ENCODE measurements at places on chromosomes 2 and 18. TPM values are rescaled to one million over a fixed set of nuclear protein-coding genes. Genes with fewer than 3 reads are reported as not detected.

DNA sequence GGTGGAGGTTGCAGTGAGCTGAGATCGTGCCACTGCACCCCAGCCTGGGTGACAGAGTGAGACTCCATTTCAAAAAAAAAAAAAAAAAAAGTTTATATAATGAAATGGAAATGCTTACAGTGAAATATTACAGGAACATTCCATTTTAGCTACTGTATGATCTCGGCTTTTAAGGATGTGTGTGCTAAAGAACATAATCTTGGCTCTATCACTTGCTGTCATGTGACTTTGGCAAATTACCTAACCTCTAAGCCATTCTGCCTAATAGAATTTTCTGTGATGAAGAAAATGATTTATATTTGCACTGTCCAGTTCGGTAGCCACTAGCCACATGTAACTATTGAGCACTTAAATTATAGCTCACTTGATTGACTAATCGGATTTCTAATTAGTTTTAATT lies 36.3 kb downstream of the SMAD4 start:
- no peak for DNase-seq

DNA sequence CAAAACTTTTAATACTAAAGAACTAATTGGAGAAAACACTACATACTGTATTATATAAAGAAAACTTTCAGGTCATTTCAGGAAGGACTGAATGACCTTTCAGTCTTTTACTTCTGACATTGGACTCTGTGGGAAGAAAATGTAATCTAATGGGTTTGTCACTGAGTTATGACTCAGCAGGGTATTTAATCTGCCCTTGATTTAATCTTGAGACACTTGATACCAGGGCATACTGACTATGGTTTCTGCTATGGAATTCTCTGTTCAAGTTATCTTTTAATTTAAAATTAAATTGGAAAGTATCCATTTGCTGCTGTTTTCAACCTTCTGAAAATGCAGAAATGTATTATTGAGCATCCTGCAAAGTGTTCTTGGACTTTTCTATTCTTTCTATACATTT lies 354.2 kb upstream of the GALNT5 start:
- no peak for DNase-seq

- DNase-seq, result no peak
Measured at GRCh38 chr2:233006648-233007047, 6.4 kb downstream of the NGEF start.

DNA sequence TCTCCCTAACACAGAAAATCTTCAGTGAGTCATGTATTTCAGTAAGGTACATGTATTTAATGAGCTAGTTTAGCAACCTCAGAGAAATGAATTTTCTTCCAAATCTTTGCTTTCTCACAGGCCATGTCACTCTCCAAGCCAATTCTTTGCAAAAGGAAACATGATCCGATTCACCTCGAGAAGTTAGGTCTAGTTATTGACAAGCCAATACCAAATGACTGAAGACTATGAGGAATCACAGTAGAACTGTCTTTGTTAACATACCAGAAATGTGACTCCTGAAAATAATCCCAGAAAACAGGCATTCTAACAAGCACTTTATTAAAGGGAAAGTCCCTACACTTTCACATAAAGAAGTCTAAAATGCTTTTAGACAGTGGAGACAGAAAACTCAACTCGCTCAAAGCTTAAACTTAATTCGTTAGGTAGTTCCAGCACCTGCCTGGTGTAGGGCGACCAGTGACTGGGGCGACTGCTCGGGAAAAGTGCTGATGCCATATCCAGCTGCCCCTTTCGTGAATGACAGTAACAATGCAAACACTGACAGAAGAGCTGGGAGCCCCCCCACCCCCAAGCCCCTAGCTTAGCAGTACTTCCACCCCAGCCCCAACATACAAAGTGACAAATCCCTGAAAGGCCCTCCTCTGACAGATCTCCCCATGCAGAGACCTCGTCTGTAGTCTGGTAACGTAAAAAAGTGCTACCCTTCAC lies 1.8 kb downstream of the MEMO1 start:
- no peak for DNase-seq

- DNase-seq, result no peak
Measured at GRCh38 chr2:26122630-26123029, 50.3 kb upstream of the GAREM2 start.

GRCh38 chr2:169716238-169716886 lies 17.3 kb upstream of the KLHL23 start:
- DNase-seq, result no peak

DNA sequence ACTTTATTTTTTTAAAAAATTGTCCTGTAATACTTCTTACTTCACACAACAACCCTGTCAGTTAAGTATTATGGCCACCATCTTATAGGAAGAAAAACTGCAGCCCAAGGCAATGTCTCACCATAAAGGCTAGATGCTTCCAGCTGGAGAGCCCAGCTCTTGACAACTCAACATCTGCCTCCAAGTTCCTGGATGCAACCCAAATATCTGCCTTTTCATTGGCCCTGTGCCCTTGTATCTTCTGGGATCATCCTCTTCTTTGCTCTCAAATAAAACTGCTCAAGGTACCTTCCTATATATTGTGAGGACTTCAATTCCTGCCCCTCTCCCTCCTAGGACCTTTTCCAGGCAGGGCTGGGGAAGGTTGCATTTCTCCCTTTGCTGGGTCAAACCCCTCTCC lies 69.5 kb downstream of the BIN1 start:
- DNase-seq, result no peak

DNA sequence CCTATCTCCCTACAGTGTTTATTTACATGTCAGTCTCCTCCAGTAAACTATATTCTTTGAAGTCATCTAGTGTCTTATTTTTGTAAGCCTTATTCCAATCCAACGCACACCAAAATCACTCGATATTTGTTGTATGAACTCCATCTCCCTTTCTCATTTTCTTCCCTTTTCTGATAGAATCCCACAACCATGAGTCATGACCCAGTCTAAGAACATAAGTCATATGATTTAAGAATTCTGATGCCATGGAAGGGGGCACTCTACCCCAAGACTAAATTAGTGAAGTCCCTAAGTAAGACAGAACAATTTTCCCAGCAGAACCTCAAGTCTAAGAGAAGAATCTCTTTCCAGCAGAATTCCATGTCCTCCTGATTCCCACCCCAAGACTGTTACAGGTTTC lies 5.4 kb downstream of the CHMP3 start:
- no peak for DNase-seq

DNA sequence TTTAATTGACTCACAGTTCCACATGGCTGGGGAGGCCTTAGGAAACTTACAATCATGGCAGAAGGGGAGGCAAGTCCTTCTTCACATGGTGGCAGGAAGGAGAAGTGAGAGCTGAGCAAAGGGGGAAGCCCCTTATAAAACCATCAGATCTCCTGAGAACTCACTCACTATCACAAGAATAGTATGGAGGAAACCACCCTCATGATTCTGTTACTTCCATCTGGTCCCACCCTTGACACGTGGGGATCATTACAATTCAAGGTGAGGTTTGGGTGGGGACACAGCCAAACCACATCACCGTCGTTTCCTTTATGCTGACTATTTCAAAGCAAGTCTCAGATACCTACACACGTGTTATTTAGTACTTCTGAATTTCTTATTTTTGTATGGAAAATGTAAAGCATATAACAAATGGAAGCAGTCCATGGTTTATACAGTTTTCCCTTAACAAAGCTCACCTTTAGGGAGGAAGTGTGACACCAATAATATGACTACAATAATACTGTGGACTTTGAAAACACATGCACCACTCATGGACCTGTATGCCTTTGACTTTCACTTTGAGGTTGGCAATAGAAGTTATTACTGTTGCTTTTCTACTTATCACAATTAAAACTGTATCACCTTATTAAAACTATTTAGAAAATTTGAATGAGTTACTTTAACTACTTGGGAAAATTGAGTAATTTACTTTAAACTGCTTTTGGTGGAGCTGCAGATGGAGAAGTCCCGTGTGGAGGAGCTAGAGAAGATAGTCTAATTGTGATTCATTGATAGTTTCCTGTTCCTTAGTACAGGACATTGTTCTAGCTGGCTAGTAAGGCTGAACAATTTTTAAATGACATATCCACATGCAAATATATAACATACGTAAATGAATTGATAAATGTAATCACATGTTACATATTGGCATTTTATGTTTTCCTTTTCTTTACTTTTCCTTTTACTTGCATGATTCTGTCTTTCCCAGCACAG lies 37.3 kb downstream of the MTCL1 start:
- DNase-seq, result no peak

- DNase-seq, result no peak
Measured at GRCh38 chr2:157991932-157992331, 109.7 kb upstream of the UPP2 start.

GRCh38 chr2:144020047-144020446 lies 499.9 kb downstream of the ZEB2 start:
- no peak for DNase-seq

GRCh38 chr18:74562131-74562730 lies 27.9 kb downstream of the CNDP1 start:
- DNase-seq, result no peak

- no peak for DNase-seq
Measured at GRCh38 chr18:79692056-79692455, 12.5 kb downstream of the CTDP1 start.

DNA sequence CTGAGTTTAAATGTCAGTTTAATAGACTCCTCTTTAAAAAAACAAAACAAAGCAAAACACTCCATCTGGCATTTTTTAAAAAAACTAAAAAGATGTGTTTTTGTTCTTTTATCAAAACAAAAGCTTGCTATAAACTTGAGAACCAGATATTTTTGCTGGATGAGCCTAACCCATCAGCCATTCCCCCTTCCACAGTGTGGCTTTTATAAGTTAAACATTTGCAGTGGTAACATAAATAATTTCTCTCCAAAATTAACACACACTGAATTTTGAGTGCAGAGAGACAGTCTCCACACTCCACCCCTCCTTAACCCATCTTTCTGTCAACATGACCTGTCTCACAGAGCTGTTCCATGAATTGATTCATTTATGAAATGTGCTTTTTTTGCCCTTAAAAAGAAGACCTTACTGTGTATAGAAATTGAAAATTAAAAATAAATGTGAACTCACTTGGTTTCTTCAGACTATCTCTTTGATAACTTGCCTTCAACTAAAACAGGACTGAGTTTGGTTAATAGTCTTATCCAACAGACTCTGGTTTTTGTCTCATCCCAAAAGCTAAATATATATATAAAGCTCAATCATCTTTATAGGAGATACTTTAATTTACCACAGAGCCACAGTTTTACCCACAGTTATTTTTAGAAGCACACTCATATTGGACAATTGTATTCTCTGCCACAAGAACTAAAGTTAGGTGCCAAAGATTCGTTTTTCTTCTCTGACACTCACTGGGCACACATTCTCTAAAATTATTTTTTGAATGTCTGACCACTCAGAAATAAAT lies 64.8 kb upstream of the STK39 start:
- no peak for DNase-seq

DNA sequence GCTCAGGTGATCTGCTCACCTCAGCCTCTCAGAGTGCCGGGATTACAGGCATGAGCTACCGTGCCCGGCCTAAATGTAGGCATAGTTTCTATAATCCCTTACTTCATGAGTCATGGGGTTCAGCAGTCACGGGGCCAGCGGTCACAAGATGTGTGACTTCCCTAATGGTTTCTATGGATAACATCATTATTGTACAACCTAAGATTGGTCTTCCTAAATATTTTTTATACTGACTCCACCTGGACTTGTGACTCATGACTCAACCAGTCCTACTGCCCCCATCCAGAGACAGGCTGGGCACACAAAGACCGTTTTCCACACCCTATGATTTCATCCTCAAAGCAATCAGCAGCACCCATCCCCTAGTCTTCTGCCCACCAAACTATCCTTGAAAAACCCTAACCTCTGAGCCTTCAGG lies 15.9 kb downstream of the FAM210A start:
- no peak for DNase-seq

DNA sequence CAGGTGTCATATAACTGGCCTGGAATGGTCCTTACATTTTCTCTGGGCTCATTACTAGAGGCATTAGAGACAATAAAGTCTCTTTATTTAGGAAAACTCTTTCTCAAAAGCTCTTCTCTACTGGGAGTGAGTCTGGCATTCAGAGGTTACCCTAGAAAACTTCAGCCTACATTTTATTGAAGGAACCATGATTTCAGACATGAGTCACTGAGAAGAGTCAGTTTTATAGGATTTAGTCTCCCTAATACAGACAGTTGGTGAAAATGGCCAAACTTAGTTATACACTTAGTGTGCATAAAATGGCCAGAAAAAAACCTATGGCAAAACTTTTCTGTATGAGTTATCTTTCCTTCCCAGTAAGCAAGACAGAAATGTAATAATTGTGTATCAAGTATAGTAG lies 689.4 kb downstream of the ZEB2 start:
- DNase-seq, result no peak

DNA sequence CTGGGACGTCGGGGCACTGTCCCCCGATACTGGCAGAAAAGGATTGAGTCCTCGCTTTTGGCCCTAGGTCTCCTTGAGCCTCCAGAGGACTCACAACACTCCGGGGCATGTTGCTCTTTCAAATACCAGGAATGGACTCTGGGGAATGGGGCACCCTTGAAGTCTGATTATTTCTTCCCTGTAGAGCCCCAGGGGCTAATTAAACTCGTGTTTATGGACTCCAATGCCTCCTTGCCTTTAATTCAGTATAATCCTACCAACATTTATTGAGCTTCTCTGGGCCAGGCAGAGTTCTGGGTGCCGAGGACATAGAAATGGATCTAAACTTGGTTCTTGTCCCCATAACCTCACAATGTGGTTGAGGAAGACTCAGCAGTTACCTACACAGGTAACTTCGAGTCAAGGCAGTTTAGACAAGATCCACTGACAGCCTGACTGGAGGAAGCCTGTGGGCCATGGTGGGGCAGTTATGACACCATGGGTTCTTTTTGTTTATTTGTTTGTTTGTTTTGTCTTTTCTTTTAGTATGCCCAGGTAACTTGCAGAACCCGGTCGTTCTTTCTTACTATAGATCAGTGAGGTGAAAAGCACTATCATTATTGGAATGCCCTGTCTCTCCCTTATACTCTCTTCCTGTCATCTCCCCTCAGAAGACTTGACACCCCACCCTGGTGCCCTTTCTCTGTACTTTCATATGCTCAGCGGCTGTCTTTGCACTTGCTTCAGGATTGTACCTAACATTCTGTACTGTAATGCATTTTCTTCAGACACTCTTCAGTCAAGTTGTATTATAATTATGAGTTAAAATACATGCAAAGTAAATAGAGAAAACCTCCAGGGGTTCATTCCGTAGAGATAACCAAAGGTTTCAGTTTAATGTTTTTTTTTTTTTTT lies 3.2 kb downstream of the CFLAR start:
- DNase-seq, result no peak

DNA sequence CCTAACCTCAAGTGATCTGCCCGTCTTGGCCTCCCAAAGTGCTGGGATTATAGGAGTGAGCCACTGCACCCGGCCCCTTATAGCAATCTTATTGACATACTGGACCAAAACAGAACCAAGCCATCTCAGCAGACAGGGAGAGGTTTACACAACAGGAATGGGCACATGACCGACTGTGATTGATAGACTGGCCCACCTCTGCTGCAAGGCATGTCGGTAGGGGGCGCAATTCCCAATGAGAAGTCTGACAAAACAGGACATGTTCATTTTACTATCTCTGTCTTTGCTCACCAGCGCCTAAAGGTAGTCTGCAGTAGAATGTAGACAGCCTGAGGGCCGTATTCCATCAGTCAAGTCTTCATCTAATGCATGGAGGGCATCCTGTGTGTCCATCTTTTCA lies 2.0 kb downstream of the LYPD6B start:
- DNase-seq, result peak; percentile 41

The REG1B gene
- total RNA-seq, result not detected

The C2orf80 gene
- 1.0 TPM for total RNA-seq

The SATB2 gene
- 9.2 TPM for total RNA-seq

The IL37 gene
- not detected for total RNA-seq

The HAAO gene
- total RNA-seq, result 3.5 TPM

The PSMA8 gene
- total RNA-seq, result not detected

The TUBA4B gene
- not detected for total RNA-seq

The TEKT4 gene
- not detected for total RNA-seq

The HOXD11 gene
- not detected for total RNA-seq

The CREB1 gene
- total RNA-seq, result 91.7 TPM

The GPR45 gene
- 0.30 TPM for total RNA-seq
